ENCODE measurements at places on chromosomes 1 and 21.

DNA sequence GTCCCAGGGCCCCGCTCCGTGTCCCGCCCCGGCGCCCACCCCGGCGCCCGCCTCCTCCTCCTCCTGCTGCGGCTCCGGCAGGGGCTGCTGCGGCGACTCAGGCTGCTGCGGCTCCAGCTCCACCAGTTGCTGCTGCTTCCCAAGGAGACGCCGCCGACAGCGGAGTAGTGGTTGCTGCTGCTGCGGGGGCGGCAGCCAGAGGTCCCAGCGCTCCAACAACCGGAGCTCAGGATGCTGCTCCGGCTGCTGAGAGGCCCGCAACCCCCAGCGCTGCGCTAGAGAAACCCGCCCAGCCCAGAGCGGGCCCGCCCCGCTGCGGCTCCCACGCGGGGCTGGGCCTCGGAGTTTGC lies 1.1 kb downstream of the CRCT1 start:
- no peak for DNase-seq

GRCh38 chr1:52192436-52192835 lies 50.5 kb downstream of the ZFYVE9 start:
- DNase-seq, result no peak

DNA sequence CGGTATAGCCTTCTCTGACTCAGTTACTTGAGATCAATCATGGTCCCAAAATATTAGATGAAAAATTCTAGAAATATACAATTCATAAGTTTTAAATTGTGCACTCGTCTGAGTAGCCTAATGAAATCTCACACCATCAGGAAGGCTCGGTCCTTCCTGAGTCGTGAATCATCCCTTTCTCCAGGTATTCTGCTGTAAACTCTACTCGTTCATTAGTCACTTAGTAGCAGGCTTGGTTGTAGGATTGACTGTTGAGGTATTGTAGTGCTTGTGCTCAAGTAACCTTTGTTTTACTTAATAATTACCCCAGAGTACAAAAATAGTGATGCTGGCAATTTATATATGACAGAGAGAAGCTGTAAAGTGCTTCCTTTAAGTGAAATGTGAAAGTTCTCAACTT lies 238.7 kb downstream of the OLFM3 start:
- DNase-seq, result no peak

GRCh38 chr1:213231795-213232231 lies 180.8 kb downstream of the RPS6KC1 start:
- DNase-seq, result no peak

GRCh38 chr1:225995919-225996864 lies 3.0 kb downstream of the SDE2 start:
- no peak for DNase-seq

DNA sequence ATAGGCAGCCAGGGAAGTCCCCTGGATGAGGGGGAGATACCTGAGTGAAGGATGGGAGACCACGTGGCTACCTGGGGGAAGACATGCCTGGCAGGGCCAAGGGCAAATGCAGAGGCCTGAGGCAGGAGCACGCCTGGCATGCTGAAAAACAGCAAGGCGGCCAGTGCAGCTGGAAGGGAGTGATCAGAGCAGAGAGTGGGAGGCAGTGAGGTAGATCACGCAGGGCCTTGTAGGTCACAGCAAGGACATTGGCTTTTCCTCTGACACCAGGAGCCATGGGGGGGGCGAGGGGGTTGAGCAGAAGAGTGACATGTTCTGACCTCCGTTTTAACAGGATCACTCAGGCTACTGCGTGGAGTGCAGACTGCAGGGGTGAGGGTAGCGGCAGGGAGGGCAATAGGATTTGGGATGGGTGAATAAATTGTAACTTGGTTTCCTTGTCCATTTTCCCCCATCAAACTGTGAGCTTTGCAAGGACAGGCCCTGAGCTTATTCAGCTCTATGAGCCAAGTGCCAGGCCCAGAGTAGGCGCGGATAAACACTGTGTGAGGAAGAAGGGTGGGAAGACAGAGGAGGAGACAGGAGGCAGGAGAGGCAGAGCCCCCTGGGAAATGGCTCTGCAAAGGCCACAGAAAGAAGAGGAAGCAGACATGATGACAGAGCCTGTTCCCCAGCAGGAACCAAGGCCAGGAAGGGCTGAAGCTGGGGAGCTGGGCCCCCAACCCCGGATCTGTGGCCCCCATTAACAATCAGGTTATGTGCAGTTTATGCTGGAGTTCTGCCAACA lies 16.6 kb downstream of the IFI6 start:
- no peak for DNase-seq
